GM04504 (cell line): ENCODE measurements at places on chromosomes 2 and 18.
A peak's percentile ranks its signal among the peaks of the same experiment; 100 is the strongest.

DNA sequence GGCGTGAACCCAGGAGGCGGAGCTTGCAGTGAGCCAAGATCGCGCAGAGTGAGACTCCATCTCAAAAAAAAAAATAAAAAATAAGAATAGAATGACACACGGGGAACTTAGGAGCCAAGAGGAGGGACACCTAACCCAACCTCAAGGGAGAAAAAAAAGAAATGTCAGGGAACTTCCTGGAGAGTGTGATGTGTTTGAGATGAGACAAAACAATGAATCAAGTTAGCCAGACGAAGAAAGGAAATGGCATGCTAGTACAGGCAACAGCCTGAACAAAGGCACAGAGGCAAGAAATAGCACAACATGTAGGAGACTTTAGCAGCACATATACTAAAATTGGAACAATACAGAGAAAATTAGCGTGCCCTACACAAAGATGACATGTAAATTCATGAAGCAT lies 36.7 kb upstream of the PAPOLG start:
- no peak for DNase-seq

DNA sequence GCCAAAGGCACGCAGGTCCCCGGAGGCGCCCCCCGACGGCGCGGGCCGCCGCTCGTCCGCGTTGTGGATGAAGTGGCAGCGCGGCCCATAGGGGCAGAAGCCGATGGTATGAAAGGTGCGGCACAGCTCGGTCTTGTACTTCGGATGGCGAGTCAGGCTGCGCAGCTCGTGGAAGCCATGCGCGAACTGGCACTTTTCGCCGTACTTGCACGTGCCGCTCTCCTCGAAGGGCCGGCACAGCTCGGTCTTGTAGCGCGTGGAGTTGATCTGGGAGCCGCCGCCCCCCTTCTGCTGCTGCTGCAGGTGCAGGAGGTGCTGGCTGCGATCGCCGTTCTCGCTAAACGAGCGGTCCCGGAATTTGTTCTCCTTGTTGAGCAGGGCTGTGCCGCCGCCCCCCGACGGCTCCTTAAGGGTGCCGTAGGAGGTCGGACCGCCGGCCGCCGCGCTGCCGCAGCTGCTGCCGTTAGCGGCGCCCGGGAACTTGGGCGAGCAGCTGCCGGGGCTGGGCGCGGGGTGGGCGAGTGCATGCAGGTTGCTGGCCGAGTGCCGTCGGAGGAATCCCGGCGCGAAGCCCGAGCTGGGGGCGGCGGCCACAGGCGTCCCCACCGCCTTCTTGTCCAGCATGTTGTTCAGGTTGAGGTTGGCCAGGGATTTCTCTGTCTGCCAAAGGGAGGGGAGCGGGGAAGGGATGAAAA lies 1.2 kb downstream of the ZFP36L2 start:
- DNase-seq, result no peak

GRCh38 chr2:70712916-70713315 lies 55.1 kb downstream of the ADD2 start:
- no peak for DNase-seq

- peak; percentile 99 for DNase-seq
These were observed 995 bp upstream of the RTN4 start for GRCh38 chr2:55051026-55051866.

DNA sequence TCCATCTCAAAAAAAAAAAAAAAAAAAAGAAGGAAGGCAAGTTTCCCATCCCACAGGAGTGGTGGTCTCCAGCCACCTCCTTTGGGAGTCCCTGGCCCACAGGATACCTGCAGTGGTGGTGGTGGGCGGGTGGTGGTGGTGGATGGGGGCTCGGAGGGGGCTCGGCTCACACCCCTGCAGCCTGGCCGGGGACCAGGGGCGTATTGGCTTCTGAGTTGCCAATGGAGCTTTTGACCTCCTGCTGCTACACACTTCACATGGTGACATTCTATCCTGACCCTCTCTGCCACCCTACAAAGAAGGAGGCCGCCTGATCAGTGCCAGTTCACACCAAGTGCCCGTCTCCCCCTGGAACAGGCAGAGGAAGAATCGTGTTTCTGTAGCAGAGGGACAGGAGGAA lies 119.6 kb downstream of the NFATC1 start:
- DNase-seq, result no peak

GRCh38 chr2:33160191-33160590 lies 213.4 kb downstream of the LTBP1 start:
- no peak for DNase-seq

- peak; percentile 32 for DNase-seq
These were observed 278.6 kb downstream of the SLC8A1 start for GRCh38 chr2:40173276-40173675.

GRCh38 chr18:39259736-39260135 lies 1694.1 kb upstream of the CELF4 start:
- no peak for DNase-seq

DNA sequence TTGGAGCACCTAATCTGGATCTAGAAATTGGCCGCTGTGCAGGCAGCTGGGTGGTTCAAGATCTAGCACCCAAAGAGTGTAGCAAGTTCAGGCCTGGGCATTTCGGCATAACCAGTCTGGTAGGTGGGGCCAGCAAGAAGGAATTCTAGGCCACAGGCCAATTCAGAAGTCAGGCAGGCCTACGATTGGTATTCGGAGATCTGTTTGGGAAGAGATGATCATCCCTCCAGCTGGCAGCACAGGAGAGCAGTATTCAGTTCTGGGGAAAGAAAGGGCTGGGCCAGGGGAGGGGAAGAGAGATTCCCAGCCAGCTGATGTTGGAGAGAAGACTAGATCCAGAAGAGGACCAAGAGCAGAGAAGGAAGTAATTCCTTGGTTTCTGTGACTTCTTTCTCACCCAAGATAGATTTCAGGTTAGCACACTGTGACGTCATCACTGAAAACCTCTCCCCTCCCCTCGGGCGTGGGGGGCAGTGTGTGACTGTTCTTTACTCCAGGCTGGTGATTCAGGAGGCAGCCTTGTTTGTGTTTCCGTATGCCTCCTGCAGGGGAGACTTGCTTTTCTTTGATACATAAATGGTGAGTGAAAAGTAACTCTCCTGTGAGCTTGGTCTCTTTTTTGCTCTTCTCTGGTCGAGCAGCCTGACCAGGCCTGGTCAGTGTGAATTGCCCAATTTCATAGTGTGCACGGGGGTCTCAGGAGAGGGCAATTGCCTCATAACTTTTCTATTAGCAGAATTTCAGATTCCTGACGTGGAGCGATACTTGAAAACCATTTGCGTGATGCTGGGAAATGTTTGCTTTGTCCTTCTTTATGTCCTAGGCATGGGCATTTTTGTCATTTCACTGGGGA lies 61.1 kb downstream of the MEIS1 start:
- DNase-seq, result peak; percentile 69

- DNase-seq, result peak; percentile 34
These were observed 44.1 kb upstream of the HDAC4 start for GRCh38 chr2:239444626-239445577.

- no peak for DNase-seq
These were observed 157.4 kb upstream of the TTC39C start for GRCh38 chr18:23857164-23857552.

DNA sequence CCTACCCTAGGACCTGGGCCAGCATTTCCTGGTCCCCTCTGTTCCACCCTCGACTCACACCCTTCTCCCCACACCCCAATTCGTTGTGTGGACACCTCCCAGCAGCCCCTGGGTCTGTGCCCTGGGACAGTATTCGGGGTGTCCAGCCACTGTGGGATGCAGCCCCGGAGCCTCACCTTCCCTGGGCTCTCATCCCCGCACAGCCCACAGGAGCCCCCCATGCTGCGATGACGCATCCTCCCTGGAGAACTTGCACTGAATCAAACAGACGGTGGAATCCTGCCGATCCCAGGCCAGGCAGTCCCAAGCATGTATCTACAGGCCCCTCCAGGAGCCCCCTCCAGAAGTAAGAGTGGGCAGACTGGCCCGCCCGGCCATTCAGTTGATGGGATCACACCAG lies 9.7 kb downstream of the ITM2C start:
- DNase-seq, result no peak

GRCh38 chr2:181038796-181039195 lies 58.4 kb downstream of the UBE2E3 start:
- DNase-seq, result no peak

- no peak for DNase-seq
These were observed 266.9 kb upstream of the FANCL start for GRCh38 chr2:58508006-58508405.

DNA sequence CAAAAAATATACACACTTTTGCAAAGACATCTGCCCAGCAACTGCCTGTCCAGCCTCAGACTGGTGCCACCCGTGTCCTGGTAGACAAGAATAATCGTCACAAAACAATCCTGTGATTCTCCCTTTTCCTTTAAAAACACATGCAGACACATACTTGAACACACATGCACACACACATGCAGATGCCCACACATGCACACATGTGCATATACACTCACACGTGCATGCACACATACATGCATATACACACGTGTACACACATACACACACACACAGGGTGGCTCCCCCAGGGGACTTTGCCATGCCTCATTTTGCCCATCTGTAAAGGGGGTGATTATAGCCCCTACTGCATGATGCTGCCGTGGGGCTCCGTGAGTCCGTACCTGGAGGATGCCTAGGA lies 24.9 kb upstream of the ALPP start:
- no peak for DNase-seq

DNA sequence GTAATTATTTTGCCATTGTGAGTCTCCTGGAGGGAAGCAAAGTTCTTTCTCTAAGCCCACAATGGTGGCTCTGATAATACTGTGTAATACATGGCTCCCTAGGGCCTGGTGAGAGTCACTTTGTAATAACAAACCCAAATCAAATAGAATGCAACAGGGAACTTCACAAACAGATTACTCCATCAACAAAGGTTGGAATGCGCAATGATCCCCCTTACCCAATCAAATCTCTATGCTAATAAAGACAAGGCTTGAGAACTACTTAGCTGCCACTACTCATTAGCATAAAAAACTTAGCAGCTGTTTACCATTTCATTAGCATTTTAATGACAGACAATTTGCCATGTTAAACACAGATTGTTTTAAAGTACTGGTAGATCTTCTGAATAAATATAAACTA lies 285.6 kb upstream of the SESTD1 start:
- DNase-seq, result no peak

GRCh38 chr18:35549564-35549963 lies 32.0 kb upstream of the GALNT1 start:
- DNase-seq, result no peak
